ENCODE measurements at places on chromosomes 5 and 9. TPM values are rescaled to one million over a fixed set of nuclear protein-coding genes. Genes with fewer than 3 reads are reported as not detected.

KIAA0825 gene
- 2.2 TPM for total RNA-seq

GFRA3 gene
- 0.48 TPM for total RNA-seq

DNA sequence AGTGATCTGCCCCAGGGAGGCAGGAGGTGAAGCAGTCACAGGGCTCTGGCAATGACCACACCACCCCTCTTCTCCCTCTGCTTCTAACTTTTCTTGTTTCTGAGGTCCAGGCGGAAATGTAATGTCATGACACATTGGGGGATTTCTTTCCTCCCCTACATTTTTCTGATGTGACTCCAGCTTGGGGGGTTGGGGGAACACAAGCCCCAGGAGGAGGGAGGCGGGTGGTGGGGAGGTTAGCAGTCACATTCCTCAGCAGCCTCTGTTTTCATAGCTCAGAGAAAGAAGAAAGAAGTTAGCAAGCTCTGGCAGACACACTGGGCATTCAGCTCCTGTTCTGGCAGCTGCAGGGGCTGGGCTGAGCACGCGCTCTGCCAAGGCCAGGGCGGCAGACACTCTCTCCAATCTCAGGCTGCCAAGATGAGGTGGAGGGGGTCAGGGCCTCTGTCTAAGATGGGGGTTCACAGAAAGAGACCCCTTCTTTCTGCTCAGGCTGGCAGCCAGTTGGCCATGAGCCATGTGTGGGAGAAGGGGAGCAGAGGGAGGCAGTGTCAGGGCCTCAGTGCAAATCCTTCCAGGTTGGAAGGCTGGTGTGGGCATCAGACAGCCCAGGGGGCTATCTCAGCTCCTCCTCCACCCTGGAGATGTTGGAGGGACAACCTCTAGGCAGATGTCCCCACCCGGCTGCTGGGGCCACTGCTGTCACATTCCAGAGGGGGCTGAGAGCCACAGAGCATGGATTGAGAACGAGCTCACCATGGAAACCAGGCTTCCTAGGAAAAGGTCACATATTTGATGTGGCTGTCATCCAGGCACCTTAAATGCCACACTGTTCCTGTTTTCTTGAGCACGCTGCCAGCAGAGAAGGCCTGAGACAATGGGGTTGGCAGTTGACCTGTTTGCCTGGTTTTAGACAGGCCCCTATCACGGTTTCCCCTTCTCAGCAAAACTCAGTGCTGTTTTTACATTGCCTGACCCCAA, 20.1 kb upstream of the PFDN1 start:
- no peak for DNase-seq

DNA sequence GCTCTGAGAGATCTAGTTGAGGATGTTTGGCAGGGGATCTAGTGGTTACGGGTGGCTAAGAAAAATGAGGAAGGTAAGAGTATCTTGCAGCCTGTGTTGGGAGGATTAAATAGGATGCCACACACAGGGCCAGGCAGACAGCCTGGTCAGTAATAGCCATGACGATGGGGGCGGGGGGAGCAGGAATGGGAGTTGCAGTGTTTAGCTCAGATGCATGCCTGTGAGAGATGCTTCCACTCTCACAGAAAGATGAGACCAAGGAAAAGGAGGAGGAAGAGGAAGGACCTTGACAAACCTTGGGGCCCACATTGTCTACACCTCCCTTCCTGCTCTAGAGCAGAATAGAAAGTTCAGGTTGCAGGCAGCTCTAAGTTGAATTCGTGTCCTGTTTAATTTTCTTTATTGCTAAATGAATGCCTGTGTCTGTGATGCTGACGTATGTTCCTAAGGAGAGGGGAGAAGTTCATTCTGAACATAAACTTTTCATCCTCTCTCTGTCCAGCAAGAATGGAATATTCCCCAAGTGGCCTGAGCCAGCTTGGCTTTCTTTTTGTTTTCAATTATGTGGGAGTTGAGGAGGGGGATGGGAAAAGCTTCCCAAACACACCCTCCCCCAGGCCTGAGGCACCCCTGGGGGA, 28.7 kb downstream of the TGFBI start:
- DNase-seq: peak; percentile 65

GRCh38 chr9:99660191-99660636, 161.5 kb upstream of the NR4A3 start:
- no peak for DNase-seq

DNA sequence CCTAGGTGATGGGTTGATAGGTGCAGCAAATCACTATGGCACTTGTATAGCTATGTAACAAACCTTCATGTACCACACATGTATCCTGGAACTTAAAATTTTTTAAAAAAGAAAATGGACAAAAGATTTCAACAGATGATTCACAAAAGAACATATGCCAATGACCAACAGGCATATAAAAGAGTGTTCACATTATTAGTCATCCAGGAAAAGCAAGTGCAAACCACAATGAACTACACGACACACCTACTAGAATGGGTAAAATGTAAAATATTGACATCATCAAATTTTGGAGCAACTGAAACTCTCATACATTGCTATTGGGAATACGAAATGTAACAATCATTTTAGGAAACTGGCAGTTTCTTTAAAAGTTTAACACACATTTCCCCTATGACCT, 109.9 kb downstream of the YIPF5 start:
- DNase-seq: no peak

GRCh38 chr9:4309806-4310205, 9.9 kb upstream of the GLIS3 start:
- no peak for DNase-seq

HTR1A gene
- total RNA-seq: not detected

ENTREP1 gene
- total RNA-seq: 25.1 TPM

- no peak for DNase-seq
Measured at GRCh38 chr5:95284572-95285408, at the start of gene MCTP1. TSS of gene MCTP1 (minus strand) at chr5:95285094.

DNA sequence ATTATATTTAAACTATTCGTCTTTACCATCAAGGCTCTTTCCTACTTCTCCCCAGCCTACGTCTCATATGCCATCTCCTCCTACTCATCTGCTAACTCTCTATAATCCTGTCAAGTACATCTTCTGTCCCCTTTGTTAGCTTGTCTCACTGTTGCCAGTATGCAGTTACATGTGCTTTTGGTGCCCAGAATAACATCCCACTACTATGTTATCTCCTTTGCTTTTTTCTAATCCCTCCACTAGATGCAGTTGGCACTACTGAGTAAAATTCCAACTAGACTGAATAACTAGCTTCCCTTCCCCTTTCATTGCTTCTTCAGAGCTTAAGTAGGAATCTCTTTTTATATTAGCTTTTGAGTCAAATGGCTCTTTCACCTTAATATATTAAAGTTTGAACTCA, 3.0 kb upstream of the ARRDC3 start:
- no peak for DNase-seq

GRCh38 chr9:13942695-13943094, 371.2 kb downstream of the NFIB start:
- DNase-seq: no peak

DNA sequence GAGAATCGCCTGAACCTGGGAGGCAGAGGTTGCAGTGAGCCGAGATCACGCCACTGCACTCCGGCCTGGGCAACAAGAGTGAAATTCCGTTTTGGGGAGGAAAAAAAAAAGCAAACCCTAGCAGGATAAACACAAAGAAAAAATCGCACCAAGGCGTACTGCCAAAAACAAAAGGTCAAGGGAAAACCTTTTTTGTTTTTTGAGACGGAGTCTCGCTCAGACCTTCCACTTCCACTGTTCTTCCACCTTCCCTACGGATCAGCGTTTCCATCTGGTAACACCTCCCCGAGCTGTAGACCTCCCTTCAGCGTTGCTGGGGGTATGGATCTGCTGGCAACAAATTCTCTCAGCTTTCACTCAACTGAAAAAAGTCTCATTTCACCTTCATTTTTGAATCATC, 20.1 kb upstream of the FCN2 start:
- DNase-seq: no peak

GRCh38 chr9:137359850-137360249, 57.8 kb upstream of the NRARP start:
- DNase-seq: no peak

ADAMTS6 gene
- 1.9 TPM for total RNA-seq

SLC26A2 gene
- total RNA-seq: 5.8 TPM

DNA sequence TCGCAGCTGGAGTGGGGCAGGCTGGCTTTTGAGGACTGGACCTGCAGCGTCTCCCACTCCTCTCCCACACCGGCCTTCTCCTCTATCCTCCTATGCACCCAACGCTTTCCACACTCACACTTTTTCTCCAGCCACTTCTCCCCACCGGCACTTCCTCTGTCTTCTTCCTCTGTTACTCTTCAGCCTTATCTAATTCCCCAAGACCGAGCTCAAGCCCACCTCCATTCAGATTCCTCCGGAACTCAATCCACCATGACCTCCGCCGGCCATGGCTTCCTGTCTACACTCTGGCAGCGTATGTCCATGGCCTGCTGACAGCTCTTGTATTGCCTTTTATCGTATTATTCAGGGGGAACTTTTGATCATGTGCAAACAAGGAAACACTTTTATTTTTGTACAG, 545 bp upstream of the OR2V1 start:
- no peak for DNase-seq

DNA sequence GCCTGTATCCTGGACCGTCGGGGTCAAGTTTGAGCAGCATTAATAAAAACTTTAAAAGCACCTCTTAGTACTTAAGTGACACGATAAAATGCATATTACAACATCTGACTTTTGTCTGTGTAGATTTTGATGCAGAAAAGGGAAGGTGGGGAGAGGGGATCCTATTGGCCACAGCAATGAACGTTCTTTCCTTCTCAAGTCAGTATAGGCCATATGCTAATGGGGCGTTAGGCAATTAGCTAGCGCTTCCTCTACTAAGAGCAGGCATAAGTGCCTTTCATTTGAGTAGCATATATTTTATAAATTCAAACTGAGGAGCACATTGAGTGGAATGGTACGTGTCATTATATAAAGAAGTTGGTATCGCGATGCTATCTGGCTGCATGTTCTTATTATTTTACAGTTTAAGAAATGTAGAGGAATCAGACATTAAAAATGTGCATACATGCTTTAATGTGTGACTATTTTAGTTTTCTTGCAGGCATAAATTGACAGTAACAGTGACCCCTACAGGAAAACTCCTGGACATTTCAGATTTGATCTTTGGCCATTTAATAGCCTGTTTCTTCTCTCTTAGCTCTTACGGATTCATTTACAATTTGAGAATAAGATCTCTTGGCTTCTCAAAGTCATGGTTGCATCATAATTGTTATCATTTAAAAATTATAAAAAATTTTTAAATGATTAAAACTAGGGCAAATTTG, 1.1 kb upstream of the GNA14 start:
- DNase-seq: no peak

DNA sequence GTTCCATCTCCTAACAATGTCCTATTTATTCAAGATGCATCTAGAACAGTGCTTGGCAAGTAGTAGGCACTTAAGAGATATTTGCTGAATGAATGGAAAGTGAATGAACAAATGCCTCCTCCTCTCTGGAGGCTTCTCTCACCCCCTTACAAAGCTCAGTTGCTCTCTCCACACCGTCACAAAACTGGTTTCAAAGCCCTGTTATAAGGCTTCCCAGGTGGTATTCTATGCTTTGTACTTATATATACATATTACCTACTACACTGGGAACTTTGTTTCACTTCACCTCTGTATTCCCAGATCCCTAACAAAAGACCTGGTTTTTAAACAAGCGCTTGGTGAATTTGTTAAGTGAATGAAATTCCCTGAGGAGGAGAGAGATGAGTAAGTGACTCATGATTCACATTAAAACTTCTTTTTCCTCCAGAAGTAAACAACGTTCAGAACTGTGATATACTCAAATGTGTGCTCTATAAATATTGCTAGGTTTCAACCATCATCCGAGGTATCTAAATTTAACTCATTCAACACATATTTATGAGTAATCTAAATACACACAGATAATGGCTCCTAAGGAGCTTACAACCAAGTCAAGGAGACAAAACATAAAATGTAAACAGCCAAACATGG, 36.0 kb downstream of the DENND1A start:
- no peak for DNase-seq

DNA sequence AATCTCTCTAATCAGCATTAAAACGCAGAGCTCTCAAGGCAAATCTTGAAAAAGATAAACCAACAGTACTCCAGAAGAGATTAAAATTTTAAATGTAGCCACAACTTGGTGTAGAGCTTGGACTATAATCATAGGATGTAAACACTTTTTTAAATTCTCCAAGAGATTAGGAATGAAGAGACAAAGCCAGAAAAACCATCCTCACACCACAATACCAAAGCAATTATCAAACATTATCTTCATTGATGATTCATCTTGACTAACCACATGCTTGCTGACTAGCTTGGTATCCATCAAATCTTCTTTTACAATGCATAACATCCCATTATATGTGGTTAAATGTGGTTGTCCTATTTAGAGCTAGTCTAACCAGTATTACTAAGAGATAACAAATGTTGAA, 815.1 kb downstream of the TLE1 start:
- no peak for DNase-seq

- no peak for DNase-seq
Measured at GRCh38 chr9:129149442-129149841, 28.6 kb downstream of the IER5L start.

DNA sequence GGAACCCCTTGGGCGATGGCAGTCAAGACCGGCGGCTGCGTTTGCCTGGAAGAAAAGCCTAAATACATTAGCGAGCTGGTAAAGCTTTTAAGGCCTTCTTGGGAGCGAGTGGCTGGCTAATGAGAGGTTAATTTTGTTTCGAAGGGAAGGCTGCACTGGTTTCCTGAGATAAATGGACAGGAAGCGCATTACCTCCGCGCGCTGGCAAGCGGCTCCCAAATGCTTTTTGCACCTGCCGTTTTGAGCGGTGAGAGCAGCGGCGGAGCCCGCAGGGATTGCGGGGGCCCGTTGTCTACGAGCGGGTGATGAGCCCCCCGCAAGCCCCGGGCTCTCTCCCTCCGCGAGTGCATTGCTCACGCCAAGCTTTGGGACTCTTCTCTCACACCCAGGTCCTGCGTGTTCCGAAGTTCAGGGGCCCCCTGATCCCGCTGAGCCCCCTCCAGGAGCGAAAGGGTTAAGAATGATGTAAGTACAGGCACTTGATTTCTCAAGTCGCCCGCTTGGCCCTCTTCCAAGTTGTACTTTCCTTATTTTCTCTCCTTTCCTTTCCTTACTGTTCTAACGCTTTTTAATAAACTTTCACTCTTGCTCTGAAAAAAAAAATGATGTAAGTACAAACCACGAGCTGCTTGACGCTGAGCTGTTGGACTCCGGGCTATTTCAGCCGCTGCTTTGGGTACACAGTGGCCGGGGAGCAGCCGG, 3.1 kb upstream of the RGMB start:
- DNase-seq: no peak

DNA sequence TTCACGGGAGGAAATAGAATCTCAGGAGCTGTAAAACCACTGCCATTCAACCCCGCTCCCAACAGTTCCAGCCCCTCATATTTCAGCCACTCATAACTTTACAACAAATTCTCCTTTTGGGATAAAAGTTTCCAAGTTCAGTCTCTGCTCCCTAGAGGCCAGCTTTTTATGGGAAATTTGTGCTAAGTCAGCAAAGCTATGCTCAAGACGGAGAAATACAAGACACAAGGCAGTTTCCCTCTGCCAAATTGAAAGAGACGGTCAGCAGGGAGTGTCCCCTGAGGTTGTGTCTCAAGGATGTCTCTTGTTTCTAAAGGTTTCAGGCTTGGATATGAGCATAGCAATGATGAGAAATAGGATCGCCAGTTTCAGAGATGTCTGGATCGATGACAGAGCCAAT, 608.6 kb downstream of the CCDC171 start:
- DNase-seq: no peak

- DNase-seq: no peak
Measured at GRCh38 chr5:7589800-7590199, 193.9 kb downstream of the ADCY2 start.

SHC3 gene
- 0.16 TPM for total RNA-seq

Data from cardiac septum (tissue), 1 donor.